LoVo (cell line): ENCODE measurements at places on chromosomes 6 and 20.

- DNase-seq: peak; percentile 74
Observed at GRCh38 chr6:84764332-84765049, at the start of gene TBX18. TSS of gene TBX18 (minus strand) at chr6:84764598. CDS start at chr6:84764181, 417 bp downstream.

- DNase-seq: no peak
Observed at GRCh38 chr6:44524476-44525227, 137.1 kb downstream of the CDC5L start.

- DNase-seq: no peak
Observed at GRCh38 chr6:12200761-12201160, 89.4 kb upstream of the EDN1 start.

DNA sequence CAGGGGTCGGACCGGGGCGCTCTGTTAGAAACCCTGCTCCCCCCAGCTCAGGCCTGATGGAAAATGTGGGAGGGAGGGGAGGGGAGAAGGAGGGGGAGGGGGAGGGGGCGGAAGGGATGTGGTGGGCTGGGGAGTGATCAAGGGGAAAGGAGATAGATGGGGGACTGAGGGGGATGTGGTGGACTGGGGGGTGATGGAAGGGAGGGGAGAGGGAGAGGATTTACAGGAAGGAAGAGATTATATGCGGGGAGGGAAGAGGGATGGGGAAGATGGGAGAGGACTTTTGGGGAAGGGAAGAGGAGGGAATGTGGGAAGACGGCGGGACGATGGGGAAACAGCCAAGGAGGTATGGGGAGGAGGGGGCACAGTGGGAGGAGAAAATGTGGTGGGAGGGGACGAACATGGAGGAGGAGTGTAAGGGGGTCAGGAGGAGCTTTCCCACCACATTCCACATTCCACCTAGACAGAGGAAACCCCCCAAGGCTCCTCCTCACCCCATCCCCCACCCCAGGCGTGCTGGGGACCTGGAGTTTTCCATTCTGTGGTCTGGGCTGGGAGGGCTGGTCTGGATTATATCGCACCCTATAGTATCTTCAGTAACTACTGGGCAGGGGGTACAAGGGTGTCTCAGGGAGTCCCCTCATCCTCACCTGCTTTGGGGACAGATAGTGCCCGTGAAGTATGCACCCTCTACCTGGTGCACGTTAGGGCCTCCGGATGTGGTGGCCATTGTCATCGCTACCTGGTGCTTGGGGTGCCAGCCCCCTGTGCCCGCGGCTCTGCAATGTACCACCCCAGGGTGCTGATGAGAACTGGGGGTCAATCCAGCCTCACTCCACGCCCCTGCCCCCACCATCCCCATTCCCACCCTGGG, 578 bp upstream of the PTGIS start:
- no peak for DNase-seq

DNA sequence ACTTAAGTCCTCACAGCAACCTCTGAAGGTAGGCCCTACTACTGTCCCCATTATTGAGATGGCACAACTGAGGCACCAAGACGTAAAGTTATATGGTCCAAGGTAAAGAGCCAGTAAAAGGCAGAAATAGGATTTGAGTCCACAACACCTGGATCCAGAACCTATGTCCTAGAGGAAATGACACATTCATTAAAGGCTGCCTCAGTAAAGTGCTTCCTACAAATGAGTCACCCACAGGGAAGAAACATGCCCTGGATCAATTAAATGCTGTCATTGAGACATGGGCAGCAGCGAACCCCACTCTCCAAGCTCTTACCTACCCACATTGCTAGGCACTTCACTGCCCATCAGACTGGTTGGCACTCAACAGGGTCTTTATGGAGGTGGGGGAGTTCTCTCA, 600.9 kb downstream of the PTPRT start:
- DNase-seq: no peak

- no peak for DNase-seq
Observed at GRCh38 chr6:37536491-37537190, 36.9 kb upstream of the CCDC167 start.

DNA sequence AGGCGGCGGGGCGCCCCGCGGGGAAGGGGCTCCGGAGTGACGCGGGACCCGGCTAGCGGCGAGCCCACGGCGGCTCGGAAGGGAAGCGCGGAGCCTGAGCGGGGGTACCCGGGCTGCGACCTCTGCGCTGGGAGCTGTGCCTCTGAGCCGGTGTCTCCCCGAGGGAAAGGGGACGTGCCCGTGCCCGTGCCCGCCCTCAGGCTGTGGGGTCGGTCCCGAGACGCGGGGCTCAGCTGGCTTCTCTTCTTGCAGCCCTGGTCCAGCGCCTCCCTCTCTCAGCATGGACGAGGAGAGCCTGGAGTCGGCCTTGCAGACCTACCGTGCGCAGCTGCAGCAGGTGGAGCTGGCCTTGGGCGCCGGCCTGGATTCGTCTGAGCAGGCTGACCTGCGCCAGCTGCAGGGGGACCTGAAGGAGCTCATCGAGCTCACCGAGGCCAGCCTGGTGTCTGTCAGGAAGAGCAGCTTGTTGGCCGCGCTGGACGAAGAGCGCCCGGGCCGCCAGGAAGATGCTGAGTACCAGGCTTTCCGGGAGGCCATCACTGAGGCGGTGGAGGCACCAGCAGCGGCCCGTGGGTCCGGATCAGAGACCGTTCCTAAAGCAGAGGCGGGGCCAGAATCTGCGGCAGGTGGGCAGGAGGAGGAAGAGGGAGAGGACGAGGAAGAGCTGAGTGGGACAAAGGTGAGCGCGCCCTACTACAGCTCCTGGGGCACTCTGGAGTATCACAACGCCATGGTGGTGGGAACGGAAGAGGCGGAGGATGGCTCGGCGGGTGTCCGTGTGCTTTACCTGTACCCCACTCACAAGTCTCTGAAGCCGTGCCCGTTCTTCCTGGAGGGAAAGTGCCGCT, 686 bp downstream of the ZGPAT start:
- no peak for DNase-seq

DNA sequence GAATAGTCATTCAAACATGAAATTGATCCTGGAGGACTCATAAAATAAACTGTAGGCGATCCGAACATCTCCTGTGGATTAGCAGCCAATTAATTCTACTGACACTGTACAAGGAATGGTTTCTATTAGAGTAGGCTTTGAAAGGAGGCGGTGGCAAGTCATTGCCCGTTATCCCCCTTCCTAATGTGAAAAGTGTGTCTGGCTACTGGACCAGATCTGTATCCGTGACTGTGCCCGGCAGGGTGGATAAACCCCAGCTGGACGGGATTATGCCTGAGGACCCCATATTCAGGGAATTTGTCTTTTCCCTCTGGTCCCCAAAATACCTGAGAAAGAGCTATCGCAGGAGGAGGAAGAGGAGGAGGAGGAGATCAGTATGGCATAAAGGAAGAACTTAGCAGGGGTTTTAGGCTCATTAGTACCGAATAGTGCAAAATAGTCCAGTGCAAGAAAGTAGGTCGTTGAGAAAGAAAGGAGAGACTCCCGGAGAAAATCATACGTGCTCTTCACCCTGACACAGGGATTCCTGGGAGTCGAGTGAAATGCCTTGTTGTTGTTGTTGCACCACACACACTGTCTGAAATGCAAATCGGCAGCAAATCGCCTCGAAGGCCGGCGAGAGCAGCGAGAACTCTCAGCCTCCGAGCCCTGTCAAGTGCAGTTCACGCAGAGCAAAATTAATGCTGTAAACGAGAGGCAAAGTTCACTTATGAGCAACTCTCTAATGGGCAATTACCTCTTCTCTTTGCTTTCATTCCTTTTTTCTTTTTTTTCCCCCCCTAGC, 178.9 kb upstream of the ARID1B start:
- DNase-seq: no peak

- no peak for DNase-seq
Observed at GRCh38 chr20:58130581-58130980, 97.9 kb downstream of the ANKRD60 start.

GRCh38 chr6:13292774-13293173, 35.6 kb downstream of the TBC1D7 start:
- no peak for DNase-seq

DNA sequence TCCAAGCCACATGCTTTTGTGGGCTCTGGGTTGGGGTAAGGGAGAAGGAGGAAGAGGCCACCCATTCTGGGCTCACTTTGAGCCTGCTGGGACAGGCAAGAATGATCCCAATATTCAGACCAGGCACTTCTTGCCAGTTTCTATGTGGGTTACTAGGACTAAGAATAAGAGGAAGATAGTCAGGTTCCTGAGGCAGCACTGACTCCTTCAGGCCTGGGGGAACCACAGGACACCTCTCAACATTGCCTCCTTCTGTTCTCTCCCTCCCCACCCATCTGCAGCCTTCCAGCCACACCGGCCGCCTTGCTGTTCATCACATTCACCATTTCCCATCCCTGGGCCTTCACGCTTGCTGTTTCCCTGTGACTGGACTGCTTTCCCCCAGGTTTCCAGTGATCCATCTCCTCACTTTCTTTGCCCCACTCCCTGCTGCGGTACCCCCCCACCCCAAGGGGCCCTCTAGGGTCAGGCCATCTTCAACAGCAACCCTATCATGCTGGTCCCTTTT, 69.2 kb upstream of the SIRPA start:
- DNase-seq: no peak

- no peak for DNase-seq
Observed at GRCh38 chr20:23643659-23644058, 5.9 kb upstream of the CST3 start.

- no peak for DNase-seq
Observed at GRCh38 chr6:119881416-119881815, 531.9 kb upstream of the MAN1A1 start.

DNA sequence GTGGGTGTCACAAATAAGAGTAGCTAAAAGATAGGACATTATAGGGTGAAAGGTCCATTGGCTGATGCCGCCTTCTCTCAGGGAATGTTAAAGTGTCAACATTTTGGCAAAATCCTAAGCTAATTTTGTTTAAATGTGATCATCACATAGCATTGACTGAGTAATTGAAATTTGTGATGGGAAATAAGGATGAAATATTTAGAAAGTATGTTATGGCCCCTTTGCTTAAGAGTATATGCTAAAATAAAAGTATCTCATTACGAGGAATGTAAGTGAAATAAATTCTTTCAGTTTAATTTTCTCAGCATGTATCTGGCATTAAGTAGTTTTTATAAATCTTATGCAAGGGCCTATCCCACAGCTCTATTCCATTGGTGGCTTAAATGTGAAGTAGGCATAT, 229.2 kb downstream of the PRL start:
- no peak for DNase-seq

GRCh38 chr6:56374841-56375369, 127.5 kb upstream of the COL21A1 start:
- no peak for DNase-seq

DNA sequence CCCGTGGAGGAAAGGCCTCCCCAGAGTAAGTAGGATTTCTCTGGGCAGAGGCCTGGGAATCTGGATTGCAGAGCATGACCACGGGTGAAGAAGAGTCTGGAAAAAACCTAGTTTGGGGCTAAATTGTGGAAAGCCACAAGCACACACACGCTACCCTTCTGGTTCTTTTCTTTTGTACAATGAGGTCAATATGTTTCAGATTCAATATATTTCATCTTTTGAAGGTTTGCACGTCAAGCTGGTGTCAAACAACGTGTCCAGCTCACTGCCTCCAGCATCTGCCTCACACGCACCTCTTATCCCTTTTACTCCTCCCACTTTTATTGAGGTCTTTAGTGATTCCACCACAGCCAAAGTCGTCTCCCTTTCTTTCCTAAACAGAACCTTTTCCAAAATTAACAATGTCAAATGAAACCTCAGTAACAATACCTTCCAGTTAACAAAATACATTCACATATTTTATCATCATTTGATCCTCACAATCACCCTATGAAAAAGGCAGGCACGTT, 773 bp upstream of the EPB41L2 start:
- DNase-seq: no peak

DNA sequence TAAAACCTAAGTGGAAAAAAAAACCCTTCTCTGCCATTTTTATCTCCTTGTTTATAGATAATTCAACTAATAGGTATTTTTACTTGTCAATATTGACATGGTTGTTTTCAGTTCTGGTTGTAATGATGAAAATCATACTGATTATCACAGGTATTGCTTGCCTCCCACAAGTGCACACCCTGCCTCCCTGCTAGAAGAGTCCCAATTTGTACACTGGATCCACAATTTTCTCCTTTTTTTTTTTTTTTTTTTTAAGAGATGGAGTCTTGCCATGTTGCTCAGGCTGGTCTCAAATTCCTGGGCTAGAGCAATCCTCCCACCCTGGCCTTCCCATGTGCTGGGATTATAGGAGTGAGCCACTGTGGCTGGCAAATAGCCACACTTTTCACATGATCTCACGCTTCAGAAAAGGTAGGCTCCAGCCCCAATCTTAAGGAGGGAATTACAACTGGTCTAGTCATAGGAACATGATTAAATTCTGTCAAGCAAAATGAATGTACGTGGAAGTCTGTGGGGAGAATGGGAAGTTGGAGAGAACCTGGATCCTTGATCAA, 12.3 kb downstream of the DYNLT2 start:
- no peak for DNase-seq

DNA sequence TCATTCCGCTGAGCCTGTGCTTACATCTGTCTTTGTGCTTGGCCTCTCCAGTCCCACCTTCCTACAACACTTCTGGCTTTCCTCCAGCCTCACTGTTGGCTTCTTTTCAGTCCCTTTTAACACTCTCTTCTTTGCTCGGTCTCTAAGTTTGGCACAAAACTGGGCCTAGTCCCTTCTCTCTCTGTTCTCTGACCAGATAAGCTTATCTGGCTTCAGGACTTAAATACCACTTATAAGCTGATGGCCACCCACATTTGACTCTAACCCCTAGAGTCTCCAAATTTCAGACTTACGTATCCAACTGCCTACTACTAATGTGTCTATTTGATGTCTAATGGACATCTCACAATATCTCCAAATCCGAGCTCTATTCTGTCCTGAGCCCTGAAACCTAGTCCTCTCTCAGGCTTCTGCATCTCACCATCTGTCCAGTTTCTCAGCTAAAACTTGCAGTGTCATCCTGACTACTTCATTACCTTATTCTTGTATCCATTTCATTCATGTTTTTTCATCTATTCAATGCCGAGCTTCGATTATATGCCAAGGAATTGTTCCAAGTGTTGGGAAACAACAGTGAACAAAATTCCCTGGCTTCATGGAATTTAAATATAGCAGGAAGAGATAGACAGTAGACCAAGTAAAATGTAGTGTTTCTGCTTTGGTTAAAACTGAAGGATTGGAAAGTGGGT, 40.1 kb downstream of the TBPL1 start:
- no peak for DNase-seq

GRCh38 chr6:24905483-24905882, 30.3 kb downstream of the RIPOR2 start:
- DNase-seq: no peak

- DNase-seq: no peak
Observed at GRCh38 chr6:19719691-19720128, 117.5 kb upstream of the ID4 start.

- no peak for DNase-seq
Observed at GRCh38 chr6:80642452-80642851, 536.0 kb downstream of the BCKDHB start.

DNA sequence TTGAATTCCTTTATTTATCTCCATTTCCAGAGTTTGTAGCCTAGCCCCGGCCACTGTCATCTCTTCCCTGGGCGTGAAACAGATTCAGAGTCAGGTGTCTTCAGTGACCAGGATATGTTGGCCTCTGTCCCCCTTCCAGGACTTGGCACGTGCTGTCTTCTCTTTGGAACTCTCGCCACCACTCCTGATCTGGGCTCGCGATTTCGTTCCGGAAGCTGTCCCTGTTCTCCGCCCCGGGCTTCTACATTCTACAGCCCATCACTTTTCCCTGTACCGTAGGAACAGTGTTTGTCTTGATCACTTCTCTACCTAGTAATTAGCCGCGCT, 739 bp downstream of the GSS start:
- DNase-seq: peak; percentile 51

- DNase-seq: peak; percentile 19
Observed at GRCh38 chr20:46230801-46231282, 77.5 kb downstream of the CDH22 start.

GRCh38 chr6:93731306-93731705, 311.9 kb upstream of the EPHA7 start:
- no peak for DNase-seq

- DNase-seq: no peak
Observed at GRCh38 chr6:119273272-119274196, 76.0 kb downstream of the MAN1A1 start.
